ENCODE measurements at places on chromosomes 3 and 15.

- DNase-seq: no peak
Measured at GRCh38 chr3:77620009-77620408, 580.1 kb downstream of the ROBO2 start.

DNA sequence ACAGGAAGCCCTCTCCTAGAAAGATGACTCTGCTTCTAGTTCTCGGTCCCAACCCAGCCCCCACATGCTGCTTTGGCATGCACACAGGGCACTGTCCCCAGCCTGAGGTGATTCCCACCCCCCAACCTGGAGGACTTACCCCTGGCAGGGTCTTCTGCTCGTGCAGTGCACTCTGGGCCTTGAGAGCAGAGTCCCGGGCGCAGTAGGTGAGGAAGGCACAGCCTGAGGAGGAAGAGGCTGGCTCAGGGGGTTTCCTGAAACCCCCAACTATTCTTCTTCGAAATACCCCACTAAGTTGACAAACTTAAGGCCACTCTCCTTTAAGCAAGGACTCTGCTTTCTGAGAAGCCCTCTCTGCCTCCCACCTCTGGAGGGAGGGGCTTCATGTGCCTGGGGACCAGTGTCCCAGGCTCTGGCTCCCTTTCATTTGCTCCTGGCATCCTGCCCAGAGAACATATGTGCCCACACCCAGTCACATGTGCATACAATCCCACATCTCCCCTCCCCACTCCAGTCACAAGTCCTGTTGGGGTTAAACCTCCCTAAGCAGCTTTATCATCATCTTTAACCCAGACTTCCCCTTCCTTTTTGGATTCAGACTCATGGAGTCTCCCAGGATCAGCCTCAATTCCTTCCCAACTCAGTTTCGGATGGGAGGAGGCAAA is 4.1 kb downstream of the CELF6 start:
- no peak for DNase-seq

DNA sequence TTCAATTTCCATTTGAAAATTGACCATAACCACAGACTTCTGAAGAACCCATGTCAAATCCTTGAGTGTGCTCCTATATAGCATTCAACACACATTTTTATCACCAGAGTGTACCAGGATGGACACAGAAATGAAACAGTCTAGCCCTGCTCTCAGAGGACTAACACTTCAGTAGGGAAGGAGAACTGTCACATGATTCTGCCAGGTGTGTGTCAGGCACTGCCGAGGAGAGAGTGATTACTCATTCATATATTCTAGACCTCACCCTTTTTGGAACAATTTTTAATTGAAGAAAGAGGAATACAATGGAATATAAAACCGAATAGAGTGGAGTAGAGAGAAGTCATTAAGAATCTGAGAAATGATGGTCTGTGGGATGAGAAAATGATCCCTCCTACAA is 125.8 kb downstream of the ERC2 start:
- no peak for DNase-seq

DNA sequence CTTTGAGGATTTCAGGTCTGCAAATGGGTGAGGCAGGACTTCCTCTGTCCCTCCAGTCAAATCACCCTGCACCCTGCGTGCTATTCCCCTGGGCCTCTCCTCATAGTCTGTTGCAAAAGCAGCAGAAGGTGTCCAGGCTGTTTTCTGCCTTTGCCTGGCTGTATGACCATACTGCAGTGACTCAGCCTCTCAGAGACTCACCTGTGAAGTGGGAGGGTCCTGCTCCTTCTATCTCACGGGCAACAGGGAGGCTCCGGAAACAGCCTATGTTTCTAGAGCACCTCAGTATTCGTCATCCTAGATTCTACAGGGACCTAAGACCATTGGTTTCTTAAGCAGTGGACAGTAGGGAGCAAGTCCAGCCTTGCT is 216.4 kb downstream of the TLE3 start:
- DNase-seq: peak; percentile 74

GRCh38 chr3:44555723-44556122 is 730 bp downstream of the ZKSCAN7 start:
- DNase-seq: no peak

DNA sequence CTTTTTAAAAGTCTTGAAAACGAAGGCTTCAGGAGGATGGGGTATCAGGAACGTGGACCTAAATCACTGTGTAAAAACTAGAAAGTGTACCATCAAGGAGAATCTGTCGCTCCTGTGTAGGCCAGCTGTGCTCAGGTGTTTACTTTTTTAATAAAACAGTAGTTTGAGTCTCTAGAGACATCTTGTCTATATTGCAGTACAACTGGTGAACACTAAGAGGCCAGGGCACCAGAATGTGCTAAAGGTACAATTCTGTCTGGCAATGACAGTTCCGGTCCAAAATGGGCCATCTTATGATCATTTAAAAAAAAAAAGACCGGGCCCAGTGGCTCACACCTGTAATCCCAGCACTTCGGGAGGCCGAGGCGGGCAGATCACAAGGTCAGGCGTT is 61.8 kb upstream of the MCF2L2 start:
- DNase-seq: no peak

- DNase-seq: no peak
Measured at GRCh38 chr3:51398595-51399310, 7.7 kb downstream of the RBM15B start.

- no peak for DNase-seq
Measured at GRCh38 chr3:152977366-152977765, 142.4 kb downstream of the P2RY1 start.

DNA sequence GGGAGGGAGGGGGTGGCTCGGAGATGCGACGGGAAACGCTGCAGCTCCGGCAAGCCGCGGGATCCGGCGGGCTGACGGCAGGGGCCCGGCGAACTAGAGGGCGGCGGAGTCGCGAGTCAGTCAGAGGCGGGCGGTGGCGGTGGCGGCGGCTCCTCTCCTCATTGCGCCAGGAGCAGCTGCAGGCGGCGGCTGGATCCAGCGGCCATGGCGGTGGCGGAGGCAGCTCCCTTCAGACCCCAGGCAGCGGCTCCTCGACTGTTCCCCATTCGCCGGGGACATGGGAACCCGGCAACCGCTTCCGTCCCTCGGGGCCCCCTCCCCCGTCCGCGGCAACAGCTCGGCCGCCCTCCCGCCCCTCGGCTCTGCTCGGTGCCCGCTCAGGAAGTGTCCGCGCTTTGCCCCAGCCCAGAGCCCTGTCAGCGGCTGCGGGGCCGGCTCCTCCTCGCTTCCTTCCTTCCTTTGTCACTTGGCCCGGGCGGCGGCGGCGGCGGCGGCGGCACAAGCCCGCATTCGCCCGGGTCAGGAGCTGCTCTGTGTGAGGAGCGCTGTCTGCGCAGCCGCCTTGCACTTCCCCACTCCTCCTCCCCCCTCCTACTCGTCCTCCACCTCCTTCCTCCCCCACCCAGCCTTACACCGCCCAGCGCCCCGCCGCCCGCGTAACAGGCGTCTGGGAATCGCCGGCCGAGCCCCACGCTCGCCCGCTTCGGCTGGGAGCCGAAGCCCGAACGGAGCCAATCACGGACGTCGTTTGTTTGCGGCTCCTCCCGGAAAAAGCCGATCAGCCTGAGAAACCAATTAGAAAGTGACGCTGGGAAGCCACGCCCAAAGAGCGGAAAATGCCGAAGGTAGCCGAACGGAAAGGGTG is at the start of gene GSK3B:
TSS of gene GSK3B (minus strand) at position 537 of the 865 bp plus-strand sequence. CDS start 1,013 bp downstream, outside the sequence.
- DNase-seq: peak; percentile 48

- peak; percentile 67 for DNase-seq
Measured at GRCh38 chr15:34437687-34438086, at the start of gene GOLGA8A. Gene GOLGA8A, minus strand, starts transcription at chr15:34437808. Its CDS starts 48,117 bp downstream, at chr15:34389691.

DNA sequence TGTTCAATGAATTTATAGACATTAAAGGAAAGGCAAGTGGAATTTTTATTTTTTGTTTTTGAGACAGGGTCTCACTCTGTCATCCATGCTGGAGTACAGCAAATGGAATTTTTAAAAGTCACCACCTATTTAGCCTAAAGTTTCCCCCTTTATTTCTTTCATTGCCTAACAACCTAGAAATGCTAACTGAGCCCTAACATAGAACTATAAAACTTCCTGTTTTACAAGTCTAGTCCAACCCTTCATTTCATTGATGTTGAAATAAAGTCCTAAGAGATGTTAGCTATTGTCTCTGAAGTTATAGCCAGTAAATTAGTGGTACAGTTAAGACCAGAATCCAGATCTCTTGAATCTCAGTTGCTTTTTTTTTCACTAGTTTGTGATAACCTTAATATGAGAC is 39.0 kb downstream of the MAPK6 start:
- DNase-seq: no peak

GRCh38 chr3:146091397-146091796 is 69.6 kb downstream of the PLOD2 start:
- DNase-seq: no peak

DNA sequence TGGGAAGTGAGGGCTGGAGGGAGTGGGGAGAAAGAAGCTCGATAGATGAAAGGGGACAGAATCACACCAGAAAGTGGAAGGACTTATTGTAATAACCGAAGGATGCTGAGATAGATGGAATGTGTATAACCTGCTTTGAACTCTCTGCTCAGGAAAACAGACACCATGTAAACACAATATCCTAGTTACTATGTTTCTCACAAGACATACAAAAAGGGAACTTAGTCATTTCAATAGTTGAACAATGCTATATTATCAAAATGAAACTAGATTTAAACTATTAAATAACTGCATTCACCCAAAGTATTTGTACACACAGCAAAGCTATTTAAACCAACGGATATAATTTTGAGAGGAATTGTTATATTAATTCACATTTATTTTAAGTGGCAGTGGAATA is 108.3 kb upstream of the GADL1 start:
- DNase-seq: no peak

DNA sequence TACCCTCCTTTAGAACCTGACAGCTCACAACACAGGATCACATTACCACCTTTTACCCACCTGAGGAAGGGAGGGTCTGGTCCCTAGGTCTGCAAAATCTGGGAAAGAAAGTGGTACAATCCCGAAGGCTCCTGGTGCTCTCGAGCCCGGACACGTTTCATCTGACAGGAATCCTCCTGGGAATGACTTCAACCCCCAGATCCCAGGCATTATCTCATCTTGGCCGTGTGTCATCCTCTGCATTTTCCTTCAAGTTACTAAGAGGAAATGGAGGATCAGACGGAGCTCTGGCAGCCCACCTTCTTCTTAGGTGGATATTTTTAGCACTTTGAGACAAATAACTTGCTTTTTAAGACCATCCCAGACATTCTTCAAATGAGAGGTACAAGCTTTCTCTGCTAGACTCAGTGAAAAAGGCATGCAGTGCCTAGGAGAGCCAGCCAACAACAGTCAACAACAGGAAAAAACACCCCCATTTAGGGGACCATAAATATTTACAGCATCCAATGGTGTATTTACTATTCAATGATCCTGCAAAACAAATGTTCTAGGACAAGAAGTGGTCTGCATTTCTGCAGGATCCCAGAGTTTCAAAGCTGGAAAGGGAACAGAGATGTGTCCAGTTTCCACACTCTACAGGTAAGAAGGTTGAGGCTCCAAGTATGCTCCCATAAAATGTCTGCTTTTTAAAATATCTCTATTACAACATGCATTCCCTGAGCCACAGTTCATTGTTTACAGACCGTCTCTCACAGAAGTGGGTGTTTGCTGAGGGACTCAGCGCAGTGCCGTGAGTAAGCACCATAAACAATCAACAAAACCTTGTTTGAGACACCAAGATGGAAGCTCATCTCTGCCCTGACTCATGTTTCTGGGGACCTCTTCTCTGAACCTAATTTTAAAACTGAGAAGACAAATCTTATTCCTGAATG is 38.3 kb upstream of the ARHGEF3 start:
- DNase-seq: no peak

DNA sequence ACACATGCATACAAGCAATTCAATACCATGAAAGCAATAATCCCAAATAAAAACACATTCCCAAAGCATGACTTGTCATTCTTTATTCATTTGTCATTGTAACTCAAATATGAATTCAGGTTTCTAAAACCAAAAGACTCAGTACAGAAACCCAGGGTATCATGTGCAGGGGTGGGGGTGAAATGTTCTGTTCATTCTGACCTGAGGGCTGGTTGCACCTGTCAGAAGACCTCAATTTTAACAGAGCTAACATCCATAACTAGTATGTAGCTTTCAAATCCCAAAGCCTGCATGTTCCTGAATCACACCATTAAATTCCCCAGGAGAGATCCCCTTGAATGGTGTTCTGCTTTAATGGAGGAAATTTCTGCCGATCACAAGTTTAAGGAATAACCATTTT is 738.7 kb downstream of the MCTP2 start:
- DNase-seq: no peak

DNA sequence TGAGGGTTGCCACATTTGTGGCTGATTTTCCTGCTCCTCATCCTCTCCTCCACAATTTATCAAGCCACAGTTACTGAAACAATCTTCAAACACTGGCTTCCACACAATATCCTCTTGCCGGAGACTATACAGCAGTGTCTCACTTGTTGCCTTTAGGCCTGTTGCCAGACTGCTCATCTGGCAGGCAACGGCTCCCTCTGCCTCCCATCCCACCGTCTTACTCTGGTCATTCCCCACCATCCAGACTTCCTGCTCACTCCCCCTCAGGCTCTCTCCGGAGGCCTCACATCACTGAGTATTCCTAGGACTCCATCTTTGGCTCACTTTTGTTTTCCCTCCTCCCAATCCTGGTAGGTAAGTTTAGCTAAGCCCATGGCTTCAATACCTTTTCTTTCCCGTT is 301.9 kb downstream of the IL20RB start:
- DNase-seq: no peak

GRCh38 chr3:50572801-50573371 is 3.6 kb downstream of the HEMK1 start:
- DNase-seq: no peak

DNA sequence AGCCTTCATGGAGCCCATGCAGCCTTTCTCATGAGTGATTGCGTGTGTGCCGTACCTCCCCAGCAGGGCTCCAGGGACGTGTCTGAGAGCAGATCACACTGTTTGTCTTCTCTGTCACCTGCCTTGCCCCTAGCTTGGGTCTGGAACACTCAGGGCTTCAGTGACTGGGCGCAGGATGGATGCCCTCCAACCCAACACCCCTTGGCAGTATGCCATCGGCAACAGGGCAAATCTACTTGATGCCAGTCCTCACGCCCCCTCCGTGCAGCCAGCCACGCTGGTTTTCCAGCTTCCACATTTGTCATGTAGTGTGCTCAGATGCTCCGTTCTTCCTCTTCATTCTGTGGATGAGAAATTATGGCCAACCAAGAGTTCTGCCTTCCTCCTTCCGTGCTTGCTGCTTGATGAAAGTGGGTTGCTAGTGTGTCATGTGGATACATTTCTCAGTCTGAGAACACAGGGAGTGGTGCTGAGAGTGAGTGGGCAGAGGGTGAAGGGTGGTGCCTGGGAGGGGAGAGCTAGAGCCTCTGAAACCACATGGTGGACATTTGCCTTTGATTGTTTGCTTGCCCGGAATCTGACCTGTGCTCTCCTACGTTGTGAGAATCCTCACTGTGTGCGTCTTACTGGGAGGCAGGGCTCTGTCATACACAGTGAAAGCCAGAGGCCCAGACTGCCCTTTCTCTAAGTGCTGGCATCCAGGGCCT is 97.2 kb downstream of the FAM43A start:
- no peak for DNase-seq

- DNase-seq: no peak
Measured at GRCh38 chr3:190041333-190042041, 79.2 kb downstream of the P3H2 start.

- no peak for DNase-seq
Measured at GRCh38 chr3:69987833-69988232, 11.7 kb upstream of the SAMMSON start.

All from germinal center (tissue), 1 donor.